ENCODE measurements at places on chromosomes 5 and 9.

- DNase-seq: no peak
These were observed 9.3 kb downstream of the OR1N2 start for GRCh38 chr9:122562134-122562760.

- no peak for DNase-seq
These were observed 59.9 kb downstream of the PFDN1 start for GRCh38 chr5:140242890-140243585.

GRCh38 chr9:123861086-123861755 is 68.7 kb downstream of the DENND1A start:
- DNase-seq: peak; percentile 14

DNA sequence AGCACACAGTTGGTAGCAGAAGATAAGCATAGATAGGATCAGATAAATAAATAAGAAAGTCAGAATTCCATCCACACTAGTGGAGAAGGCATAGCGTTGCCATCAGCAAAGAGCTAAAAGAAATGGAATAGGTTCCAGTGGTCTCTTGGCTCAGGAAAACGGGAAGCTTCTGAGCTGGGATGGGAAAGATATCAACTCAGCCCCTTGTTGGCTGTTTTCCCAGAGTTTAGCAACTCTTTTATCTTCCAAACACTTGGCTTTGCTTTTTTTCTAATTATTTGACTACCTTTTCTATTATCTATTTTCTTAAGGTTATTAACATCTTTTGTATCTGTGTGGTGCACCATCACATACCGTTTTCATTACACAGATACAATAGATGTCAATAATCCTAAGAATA is 445.7 kb upstream of the TRPC7 start:
- no peak for DNase-seq

DNA sequence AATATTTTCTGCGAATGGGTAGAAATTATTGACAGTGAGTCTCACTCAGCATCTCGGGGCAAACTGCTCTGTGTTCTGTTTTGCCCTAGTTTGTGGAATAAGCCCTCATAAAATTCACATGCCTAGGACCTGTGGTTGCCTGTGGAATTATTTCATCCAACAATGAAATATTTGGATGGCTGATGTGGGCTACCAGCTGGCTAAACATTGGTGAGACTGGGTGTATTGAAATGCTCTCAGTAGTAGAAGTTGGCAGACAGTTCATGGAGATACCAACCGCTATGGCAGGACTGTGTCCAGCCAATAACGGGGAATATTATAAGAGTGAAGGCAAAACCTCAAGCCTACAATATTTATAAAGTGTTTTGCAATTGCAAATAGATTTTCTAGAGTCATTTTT is 344.1 kb upstream of the RPS23 start:
- DNase-seq: no peak

DNA sequence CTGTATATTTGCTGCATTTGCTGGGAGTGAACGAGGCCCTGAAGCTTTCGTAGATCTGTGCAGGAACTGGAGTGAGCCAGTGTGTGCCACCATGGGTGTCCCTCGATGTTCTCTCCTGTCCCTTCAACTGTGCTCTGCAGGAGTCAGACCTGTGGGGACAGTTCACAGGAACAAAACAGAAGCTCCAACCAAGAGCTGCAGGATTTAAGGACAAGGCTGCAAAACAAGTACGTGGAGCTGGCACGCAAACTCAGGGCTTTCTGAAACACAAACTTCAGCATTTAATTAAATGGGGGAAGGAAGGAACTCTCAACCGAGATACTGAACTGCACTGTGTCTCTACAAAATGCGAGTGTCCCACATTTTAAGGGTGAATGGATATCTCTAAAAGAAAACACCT is 24.2 kb downstream of the BASP1 start:
- no peak for DNase-seq

DNA sequence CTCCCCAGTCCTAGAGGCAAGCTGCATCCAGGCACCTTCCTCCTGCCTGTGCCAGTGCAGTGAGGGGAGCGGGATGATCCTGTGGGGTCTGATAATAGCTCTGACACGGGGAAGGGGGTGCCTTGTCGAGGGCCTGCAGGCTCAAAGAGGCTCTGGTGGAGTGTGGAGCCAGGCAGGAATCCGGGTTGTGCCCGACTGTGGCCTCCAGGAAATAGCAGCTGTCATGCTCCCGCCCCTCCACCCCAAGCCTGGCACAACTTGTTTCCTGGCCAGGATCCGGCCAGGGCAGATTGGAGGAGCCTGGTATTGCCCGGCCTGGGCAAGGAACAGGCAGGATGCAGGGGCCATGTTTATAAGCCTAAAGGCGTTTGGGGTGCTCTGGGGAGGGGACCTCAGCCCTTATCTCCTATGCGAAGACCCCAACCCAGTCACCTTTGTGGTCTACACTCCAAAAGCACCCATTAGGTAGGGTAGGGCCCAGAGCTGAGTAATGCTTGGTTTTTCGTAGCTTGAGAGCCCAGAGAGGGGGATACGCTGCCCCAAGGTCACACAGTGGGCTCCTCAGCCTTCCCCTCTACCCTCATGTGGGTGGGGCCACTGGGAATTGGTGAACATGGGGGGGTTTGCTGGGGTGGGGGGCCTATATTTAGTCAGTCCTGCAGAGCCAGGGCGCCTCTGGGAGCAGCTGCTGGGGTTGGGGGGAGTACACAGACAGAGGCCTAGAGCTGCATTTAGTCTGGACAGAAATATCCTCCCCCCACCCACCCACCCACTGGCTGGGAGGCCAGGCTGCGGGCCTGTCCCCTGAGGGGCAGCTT is 12.2 kb downstream of the CXXC5 start:
- DNase-seq: no peak

Measured in nephron progenitor cell (in vitro differentiated cells).